CMK (cell line): ENCODE measurements at places on chromosomes 3 and 15.

DNA sequence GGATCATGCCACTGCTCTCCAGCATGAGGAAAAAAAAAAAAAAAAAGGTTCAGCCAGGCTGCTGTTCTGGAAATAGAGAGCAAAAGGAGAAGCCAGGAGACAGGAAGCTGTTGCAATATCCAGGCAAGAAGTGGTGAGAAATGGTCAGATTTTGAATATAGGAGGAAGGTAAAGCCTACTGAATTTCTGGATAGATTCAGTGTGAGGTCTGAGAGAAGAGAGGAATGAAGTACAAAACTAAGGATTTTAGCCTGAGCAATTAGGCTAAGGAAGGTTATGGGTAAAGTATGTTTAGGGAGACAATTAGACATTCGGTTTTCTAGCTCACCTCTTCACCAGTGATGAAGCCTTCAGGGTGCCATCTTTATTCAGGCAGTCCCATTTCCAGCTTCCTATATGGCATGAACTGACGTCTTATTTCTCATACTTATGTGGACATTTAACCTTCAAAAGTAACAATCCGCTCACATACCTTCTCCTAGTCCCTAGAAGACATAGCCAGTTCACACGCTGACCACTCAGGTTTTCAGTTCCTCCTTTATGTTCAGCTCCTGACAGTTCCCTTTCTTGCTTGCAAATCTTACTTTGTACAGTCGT, 57.2 kb downstream of the KIF9 start:
- no peak for DNase-seq

GRCh38 chr3:52530918-52531826, 2.5 kb downstream of the NT5DC2 start:
- no peak for DNase-seq

GRCh38 chr3:8458238-8458661, 43.4 kb upstream of the LMCD1 start:
- DNase-seq = no peak

DNA sequence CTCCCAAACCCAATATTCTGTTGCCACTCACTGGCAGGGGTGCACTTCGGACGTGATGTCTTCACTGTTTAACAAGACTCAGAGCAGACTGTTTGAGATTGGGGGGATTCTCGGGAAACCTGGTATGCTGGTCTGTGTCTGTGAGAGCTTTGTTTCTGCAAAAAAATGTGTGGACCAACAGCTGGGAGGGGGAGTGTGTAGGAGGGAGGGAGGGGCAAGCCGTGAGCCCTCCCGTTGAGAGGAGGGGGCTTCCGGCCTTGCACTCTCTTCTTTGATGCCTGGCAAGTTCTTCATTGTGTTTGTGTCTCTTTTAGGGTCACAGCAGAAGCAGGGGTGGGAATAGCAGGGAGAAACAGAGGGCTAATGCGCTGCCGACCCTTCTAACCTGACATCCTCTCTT, 74.9 kb upstream of the NDN start:
- no peak for DNase-seq

- no peak for DNase-seq
These were observed 9.6 kb upstream of the ZXDC start for GRCh38 chr3:126485176-126485897.

GRCh38 chr3:186254676-186255650, 107.1 kb downstream of the DGKG start:
- DNase-seq = peak; percentile 22

DNA sequence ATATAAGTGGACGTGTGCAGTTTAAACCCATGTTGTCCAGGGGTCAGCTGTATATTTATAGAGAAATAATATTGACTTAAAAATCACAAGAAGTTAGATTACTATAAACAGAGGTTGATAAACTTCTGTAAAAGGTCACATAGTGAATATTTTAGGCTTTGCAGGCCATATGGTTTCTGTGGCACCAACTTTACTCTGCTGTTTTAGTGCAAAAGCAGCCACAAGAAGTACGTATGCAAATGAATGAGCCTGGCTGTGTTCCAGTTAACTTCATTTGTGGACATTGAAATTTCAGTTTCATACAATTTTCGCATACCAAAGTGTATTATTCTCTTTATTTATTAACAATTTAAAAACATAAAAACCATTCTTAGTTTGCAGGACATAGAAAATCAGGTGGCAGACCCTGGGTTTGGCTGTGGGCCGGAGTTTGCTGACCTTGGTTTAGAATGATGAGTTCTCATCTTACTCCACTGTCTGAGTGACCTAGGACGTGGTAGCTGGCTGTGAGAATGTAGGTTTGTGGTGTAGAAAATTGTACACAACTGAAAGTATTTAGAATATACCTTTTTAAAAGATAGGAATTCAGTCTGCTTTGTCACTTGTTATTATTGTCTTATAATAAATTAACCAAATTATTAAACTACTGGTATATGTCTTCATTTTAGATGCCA, 16.3 kb downstream of the FAN1 start:
- DNase-seq = no peak

DNA sequence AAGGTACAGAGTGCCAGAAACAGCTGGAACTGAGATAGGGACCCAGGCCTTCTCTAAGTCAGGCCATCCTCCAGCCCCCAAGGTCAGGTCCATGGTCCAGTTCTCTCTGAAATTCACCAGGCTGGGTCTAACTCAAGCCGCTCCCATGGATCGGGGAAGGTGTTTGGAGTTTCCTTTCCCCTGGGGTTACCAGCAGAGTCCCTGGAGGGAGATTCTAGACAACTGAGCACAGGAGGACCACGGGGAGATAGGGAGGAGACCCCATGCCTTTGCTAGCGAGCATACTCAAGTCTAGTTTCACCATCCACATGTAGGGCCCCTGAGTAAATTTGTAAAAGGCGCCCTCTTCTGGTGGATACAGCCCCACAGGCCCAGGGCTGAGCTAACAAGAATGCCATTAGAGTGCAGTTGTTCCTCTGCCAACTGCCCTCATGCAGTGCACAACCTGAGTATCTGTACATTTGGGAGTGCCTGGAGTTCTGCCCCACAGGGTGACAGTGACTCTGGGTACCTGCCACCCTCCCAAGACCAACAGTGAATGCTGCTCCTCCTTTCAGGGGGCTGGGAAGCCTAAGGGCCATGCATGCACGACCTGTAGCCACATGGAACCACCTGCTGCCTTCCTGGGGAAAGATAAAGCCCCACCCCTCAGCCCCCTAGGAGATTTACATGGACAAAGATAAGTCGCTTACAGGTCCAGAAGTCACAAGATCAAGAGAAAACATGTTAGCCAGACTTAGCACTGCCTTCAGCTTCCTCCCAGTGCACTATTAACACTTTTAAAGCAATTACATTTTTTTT, 89.0 kb downstream of the IQSEC1 start:
- no peak for DNase-seq

DNA sequence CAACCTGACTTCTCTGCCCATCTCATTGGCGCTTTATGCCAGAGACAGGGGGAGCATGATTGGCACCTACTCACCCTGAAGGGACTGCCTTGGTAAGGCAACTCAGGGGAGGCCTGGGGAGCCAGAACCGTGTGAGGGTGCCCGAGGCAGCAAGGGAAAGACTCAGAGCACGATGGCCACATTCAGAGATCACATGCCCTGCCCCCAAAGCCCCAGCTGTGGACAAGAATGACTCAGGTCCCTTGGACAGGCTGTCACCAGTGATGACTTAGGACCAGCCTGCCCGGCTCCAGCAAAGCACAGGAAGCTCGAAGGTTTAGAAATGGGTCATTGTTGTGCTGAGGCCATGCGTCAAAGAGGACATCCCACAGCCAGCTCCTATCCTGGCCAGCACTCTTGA, 49.1 kb upstream of the LIMD1 start:
- no peak for DNase-seq

- no peak for DNase-seq
These were observed 507.6 kb downstream of the NR2F2 start for GRCh38 chr15:96838081-96838480.

GRCh38 chr3:125006291-125006731, 49.5 kb downstream of the HEG1 start:
- DNase-seq = no peak

DNA sequence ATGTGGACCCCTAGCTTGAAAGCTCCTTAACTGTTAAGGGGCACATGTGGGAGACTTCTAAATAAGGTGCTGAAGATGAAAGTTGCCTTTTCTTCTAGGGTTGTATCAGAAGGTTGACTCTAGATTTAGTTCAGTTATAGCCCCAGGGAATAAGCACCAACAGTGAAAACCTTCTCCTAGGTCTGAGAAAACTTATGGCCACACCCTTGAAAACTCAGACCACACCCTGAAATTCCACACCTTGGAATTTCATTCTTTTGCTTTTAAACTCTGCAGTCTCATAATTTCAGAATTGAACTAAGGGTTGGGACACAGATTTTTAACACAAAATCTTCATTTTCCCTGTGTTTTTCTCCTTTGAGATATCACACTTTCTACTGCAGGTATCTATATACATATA, 355.8 kb upstream of the IL12A start:
- DNase-seq = no peak

DNA sequence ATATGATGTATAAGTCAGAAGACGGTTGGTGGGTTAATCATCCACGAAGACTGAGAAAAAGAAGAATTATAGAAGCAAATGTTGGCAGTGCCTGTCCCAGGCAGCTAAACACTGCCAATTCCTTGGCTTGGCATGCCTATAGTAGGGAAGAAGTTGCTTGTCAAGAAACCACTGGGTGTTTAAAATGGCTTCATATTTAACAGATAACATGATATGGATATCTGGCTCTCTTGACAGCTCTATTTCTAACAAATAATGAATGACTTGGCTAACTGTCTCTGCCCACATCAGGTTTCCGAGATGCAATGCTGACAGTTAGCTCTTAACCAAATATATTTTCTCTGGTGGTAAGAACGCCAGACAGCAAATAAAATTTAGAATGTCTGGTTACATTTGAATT, 341.7 kb upstream of the KCNMB2 start:
- no peak for DNase-seq

- DNase-seq = no peak
These were observed 40.3 kb downstream of the CHST14 start for GRCh38 chr15:40511093-40511471.

- no peak for DNase-seq
These were observed 36.6 kb downstream of the UACA start for GRCh38 chr15:70726753-70727152.

GRCh38 chr3:47145272-47145671, 18.6 kb downstream of the SETD2 start:
- DNase-seq = no peak

DNA sequence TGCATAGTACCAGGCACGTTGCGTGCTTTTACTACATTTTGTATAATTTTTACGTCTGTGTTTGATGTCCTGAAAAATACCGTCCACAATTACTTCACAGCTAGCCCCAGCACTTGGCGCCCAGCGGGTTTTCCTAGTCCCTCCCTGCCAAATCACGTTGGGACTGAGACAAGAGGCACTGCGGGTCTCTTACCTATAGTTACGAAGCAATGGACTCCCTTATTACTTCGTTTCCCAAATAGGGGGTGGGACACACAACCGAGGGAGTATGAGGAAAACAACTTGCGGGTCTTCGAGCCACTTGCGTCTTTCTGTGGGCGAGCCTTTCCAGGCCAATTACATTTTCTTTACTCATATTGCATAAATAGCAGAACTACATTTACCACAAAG, 620 bp upstream of the CMSS1 start:
- no peak for DNase-seq

DNA sequence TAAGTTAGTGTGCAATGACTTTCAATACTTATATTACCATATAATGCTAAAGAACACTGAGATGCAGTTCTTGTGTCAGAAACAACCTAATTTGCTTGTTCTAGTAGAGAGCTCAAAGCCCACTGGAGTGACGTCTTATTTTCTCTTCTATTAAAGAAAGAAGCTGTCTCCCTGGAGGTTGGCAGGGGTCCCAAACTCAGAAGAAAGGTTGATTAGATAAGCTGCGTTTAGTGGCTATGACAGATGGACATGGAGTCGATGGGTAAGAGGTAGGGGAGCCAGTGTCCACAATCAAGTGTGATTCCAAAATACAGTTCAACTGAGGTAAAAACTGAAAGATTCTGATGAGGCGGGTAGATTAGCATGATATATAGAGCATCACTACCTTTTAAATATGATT, 363.6 kb downstream of the NLGN1 start:
- no peak for DNase-seq

DNA sequence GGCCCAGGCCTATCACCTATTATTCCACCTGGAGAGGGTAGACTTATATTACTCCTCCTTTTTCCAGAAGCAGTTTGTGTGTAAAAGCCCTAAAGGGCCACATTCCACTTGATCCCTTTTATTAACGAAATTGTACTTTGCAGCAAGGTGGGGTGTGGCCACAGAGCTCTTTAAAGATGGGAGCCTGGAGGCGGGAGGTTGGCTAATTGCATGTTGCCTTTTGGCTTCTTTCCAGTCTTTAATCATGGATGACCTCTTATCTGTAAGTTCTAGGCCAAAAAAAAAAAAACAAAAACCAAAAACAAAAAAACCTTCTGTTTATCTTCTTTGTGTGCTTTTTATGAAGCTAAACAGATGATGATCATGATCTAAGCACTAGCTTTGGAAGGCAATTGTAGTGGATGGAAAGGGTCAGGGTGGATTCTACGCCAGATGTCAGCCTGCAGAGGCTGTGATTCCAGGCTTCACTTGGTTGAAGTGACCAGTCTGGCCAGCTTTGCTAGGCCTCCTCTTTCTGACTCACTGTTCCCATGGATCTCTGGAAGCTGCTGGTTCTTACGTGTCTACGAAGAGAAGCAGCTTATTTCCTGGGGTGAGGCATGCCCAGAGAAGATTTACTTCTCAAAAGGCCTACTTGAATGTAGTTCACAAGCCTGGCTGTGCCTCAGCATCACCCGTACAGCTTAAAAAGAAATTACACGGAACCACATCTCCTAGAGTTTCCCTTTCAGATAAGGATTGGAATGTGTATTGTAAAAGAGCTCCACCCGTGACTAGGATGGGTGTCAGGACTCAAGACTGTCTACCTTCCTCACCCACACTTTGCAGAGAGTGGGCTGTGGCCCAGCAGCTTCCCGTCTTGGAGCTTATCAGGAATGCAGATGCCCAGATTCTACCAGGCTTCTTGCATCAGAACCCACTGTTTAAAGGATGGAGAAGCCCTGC, 330.9 kb upstream of the C2CD4B start:
- no peak for DNase-seq

- DNase-seq = no peak
These were observed 69.2 kb upstream of the MFGE8 start for GRCh38 chr15:88982304-88982945.

DNA sequence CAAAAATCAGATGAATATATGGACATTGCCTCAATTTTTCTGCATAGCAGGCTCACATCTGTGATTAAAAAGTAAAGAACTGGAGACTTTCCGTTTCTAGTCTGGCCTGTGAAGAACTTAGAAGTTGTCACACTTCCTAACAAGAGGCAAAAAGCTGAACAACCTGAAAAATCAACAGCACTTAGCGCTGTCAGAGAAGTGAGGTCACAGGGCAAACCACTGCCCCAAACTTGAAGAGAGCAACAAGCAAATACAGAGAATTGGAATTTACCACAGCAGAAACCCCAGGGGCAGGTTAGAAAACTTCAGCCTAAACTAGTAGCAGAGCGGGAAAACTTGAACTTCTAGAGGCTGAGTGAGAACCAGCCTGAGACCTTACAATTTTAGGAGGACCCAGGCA, 38.9 kb downstream of the CCDC54 start:
- DNase-seq = no peak

- DNase-seq = no peak
These were observed 29.2 kb downstream of the CPN2 start for GRCh38 chr3:194321693-194322640.
